ENCODE measurements at places on chromosomes 2 and 18.
A peak's percentile ranks its signal among the peaks of the same experiment; 100 is the strongest.

DNA sequence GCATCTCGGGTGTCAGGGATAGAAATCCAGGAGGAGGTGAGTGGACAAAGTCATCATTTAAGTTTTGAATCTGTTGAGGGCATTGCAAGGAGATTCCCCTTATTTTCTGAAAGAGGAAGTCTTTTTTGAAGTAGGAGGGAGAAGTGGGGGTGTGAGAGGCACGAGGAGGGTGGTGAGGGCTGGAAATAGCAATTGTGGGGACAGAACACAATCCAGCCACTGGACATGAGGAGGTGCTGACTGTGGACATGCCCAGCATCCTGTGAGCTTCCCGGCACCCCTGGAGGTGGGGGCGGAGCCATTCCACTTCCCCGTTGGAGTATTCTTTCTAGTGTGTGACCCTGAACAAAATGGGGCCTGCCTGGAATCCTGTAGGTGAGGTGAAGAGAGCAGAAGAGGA lies 310.7 kb upstream of the EPAS1 start:
- DNase-seq, result no peak

GRCh38 chr2:1374287-1374686 lies 39.0 kb upstream of the TPO start:
- DNase-seq, result no peak

GRCh38 chr18:68147728-68148127 lies 567.2 kb downstream of the TMX3 start:
- DNase-seq, result no peak

- DNase-seq, result no peak
These were observed 11.5 kb downstream of the SFTPB start for GRCh38 chr2:85656468-85656867.

GRCh38 chr2:144528108-144528507 lies 8.2 kb upstream of the ZEB2 start:
- DNase-seq, result no peak

- DNase-seq, result no peak
These were observed 192.1 kb downstream of the SEPTIN10 start for GRCh38 chr2:109421642-109422041.

DNA sequence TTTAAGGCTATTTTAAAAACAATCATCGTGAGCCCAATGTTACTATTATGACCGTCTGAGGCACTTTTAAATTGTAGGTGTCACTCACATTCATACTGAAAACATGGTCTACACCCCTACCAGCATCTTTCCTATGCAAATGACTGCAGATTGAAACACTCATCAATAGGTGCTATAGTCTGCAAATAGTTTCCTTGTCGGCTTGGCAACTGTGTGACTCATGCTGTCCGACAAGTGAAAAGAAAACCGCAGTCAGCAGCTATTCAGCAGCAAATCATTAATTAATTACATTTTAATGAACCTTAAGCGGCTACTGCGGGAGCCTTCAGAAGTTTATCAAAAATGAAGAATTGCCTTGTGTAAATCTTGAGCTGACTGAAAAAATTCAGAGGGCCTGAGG lies 134.4 kb downstream of the FIGN start:
- DNase-seq, result no peak

GRCh38 chr2:239298116-239298804 lies 102.6 kb downstream of the HDAC4 start:
- DNase-seq, result no peak

DNA sequence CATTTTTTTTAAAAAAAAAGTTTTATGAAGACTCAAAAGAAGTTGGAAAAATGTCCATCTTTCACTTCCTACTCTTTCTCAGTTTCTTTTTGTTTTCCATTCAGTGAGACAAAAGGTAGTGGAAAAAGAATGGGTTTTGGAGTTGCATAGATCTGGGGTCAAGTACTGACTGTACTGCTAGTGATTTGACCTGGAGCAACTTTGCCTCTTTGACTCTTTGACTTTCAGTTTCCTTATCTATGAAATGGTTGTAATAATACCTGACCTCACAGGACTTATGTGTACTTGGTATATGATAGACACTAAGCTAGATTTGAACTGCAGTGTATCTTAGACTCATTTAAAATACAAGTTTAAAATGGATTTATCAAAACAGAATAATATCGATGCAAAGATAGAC lies 3.5 kb upstream of the KCNE4 start:
- DNase-seq, result no peak

- no peak for DNase-seq
These were observed 36.9 kb downstream of the MRPL33 start for GRCh38 chr2:27808418-27808817.

DNA sequence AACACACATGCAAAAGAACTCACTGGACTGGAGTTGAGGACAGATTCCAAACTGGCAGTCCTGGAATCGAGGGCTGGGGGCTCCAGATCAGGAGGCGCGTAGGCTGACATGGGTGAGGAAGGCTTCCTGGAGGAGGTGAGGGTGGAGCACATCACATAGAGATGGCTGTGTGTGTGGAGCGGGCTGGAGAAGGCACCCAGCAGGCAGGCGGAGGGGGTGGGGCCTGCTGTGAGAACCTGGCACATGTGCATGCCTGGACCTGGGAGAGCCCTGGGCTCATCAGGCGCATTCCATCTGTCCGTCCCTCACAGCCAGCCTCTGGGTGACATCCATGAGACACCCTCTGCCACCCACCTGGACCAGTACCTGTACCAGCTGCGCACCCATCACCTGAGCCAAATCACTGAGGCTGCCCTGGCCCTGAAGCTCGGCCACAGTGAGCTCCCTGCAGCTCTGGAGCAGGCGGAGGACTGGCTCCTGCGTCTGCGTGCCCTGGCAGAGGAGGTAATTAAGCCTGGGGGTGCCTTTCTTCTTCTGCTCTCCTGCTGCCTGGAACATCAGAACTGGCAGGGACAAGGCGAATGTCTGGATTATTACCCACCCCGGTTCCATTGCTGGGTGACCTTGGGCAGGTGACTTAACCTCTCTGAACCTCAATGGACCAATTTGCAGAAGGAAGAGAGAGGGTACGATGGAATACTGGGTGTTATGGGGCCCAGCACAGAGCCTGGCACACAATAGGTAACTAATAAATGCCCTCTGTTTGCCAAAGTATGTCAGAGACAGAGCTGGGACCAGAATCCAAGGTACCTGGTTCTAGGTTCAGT lies 108.3 kb downstream of the DYSF start:
- DNase-seq, result no peak

DNA sequence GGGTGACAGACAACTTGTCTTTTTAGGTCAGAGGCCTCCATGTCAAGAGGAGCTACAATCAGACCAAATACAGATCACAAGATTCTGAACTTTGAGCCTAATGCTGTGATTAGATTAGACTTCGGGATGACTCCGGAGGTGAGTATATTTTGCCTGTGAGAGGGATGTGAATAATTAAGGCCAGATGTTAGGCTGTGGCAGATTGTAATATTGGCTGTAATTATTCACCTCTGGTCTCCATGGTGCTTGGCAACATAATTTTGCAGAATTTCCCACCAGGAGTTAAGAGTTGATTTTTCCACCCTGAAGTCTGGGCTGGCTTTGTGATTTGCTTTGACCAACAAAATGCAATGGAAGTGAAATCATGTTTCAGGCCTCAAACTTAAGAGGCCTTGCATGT lies 108.2 kb upstream of the CWC22 start:
- no peak for DNase-seq

- no peak for DNase-seq
These were observed 913.8 kb downstream of the DCC start for GRCh38 chr18:53253789-53254188.

GRCh38 chr2:158464426-158465281 lies 7.9 kb downstream of the PKP4 start:
- DNase-seq, result no peak

DNA sequence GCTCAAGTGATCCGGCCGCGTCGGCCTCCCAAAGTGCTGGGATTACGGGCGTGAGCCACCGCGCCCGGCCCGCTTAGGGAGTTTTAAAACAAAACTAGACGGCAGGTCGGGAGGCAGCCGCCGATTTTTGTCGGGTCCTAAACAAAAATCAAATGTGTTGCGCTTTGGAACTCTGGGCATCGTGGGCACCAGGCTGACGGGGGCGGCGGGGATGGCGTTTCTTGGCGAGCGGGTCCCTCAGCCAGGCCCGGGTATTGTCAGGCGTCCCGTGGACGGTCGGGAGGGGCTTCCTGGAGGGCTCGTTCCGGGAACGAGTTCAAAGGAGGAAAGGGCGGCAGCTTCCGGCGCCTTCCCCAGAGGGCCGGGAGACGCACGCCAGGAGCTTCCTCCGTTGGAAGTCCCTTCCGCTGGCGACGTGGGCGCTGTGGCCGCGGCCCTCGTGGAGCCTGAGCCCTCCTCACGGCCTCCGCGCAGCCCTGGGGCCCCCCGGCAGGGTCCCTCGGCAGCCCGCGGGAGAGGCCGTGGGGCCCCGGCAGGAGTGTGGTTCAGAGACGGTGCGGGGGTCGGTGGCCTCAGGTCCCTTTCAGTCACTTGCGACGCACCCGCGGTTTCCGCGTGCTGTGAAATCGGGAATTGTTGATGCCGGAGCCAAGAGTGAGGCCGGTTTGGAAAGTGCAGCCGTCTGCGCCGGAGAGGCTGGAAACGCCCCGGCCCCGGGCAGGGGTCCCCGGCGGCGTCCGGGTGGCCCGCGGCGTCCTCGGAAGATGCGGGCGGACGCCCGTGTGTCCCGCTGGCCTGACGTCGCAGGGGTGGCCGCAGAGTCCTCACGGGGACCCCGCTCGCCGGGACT lies 59.3 kb downstream of the EMILIN2 start:
- DNase-seq, result peak; percentile 59

- DNase-seq, result no peak
These were observed 88.5 kb downstream of the ICA1L start for GRCh38 chr2:202782940-202783558.

- peak; percentile 84 for DNase-seq
These were observed 54.2 kb downstream of the PDE1A start for GRCh38 chr2:182372661-182373060.

DNA sequence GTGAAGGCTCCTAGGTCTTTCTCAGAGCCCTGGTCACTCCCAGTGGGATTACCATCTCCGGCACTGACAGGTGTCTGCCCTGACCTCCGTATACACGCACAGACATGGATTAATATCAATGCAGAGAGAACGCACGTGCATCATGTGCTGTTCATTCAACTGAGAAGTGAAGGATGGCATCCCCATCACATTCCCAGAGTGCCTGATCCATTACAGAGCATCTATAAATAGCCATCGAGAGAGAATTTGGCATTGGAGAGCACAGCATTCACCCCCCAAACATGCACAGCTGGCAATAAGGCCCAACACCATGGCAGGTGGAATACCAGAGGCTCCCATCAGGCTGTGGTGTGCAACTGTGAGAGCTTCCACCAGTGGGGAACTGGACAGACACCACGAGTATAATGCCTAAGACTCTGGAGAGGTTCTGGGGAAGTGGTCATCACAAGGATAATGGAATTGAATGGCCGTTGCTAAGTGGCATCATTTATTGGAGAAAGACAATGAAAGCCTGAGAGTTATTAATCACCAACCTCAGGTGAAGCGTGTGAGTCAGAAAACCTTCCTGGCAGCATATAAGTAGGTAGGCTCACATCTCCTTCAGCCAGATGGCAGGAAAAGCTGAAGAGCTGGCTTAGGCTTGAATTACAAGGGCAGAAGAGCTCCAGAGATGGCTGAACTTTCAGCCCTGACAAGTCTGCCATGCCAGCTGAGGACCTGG lies 244.5 kb upstream of the ID2 start:
- peak; percentile 47 for DNase-seq

DNA sequence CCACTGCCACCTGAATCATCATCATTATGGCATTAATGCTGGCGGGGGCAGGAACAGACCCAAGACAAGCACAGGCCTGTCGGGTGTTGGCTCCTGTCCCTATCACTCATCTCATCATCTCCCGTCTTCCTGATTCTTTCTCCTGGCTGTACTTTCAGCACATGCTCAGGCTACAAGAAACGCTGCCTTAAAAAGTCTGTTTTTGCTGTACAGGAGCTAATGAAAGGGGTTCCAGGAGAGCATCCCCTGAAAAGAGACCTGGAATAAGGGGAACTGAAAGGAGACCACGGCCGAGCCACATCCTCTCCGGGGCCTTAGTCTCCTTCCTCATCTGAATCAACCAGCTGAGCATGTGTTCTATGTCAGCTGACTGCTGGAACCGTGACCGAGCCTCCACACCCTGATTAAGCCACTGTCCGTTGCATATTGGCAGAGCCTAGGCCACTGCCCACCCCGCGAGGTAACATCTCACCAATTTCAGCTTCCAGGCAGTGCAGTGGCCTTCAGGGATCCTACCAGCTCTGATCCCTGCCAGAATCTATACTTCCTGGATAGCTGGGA lies 62.6 kb downstream of the DNMT3A start:
- DNase-seq, result no peak

- no peak for DNase-seq
These were observed 40.1 kb downstream of the AMER3 start for GRCh38 chr2:130795431-130795830.

DNA sequence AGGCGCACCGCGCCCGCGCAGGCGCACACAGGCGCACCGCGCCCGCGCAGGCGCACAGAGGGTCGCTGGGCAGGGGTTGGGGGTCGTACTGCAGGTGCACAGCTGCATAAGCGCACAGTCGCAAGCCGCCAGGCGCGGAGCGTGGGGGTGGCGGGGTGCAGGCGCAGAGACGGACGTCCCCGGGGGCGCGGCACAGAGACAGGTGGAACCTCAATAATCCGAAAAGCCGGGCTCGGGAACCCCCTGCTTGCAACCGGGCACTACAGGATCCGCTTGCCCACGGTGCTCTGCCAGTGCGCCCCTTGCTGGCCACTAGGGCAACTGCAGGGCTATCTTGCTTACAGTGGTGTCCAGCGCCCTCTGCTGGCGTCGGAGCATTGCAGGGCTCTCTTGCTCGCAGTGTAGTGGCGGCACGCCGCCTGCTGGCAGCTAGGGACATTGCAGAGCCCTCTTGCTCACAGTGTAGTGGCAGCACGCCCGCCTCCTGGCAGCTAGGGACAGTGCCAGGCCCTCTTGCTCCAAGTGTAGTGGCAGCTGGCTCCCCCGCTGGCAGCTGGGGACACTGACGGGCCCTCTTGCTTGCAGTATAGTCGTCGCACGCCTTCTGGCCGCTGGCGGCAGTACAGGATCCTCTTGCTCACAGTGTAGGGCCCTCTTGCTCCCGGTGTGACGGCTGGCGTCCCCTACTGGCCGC lies 34.9 kb downstream of the FAM110C start:
- peak; percentile 8 for DNase-seq

DNA sequence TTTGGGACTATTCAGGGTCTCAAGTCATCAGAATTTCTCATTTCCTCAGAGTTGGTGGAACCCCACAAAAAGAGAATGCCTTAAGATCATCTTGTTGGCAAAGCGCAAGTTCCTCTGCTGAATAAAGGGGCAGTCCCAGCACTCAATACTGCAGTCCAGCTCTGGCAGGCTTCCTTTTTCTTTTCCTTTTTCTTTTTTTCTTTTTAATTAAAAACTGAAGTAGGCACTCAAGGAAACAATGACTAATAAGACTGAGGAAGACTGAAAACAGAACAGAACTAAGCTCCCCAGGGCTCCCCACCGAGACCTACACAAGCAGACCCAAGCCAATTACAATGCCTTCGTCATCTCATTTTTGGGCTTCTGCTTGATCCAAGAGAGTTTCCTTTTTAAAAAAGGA lies 82.0 kb downstream of the STK39 start:
- peak; percentile 72 for DNase-seq
